ENCODE measurements at places on chromosomes 1 and 21.

DNA sequence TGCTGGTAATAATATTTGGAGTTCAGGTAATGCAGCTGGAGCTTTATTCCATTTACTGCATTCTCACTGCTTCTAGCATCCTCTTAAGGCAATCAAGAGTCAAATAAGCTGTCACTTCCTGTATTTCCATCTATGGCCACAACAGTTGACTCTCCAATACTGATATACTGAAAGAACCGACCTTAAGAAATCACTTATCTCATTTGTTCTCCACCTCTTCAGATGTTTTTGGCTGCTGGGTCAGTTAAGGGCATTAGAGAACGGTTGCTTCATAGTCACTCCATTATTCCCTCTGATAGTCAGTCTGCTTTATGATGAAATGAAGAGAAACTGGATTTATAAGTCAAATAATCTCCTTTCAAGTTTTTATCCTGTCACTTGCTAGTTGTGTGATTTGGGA, 14.2 kb upstream of the RGS4 start:
- DNase-seq, result no peak

- no peak for DNase-seq
These were observed 962.2 kb downstream of the ADGRL2 start for GRCh38 chr1:82762829-82763532.

GRCh38 chr1:27744556-27744955, 18.8 kb downstream of the FAM76A start:
- DNase-seq, result no peak

GRCh38 chr1:82421782-82422181, 621.0 kb downstream of the ADGRL2 start:
- no peak for DNase-seq

GRCh38 chr1:76186554-76187170, 112.1 kb downstream of the ST6GALNAC3 start:
- DNase-seq, result no peak

GRCh38 chr1:35860696-35861095, 22.3 kb upstream of the AGO1 start:
- DNase-seq, result no peak

DNA sequence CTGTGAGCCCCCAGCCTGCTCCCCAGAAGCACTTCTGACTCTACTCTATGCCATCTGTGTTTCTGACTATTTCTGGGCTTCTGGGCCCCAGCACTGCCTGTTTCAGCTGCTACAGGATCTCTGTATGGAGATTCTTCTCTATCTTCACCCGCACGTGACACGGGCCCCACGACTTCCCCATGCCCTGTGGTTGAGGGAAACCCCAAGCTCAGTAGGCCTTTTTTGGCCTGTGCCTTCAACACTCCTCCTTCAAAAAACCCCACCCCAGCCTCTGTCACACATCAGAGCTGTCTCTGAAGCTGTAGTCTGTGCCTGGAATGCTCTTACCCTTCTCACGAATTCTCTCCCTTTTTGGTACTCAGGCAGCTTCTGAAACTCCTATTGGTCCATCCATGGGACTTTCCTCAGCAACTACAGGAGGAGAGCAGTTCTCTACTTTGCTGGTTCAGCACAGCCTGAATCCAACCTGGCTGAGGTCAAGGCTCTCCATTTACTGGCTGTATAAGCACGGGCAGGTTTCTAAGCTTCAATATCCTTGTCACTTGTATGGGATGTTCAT, 2.0 kb upstream of the NID1 start:
- peak; percentile 18 for DNase-seq

GRCh38 chr21:41598561-41599431, 90.8 kb upstream of the TMPRSS2 start:
- no peak for DNase-seq

- DNase-seq, result peak; percentile 26
These were observed 52.4 kb upstream of the GPR157 start for GRCh38 chr1:9181176-9181906.

GRCh38 chr1:232911027-232911599, 39.3 kb upstream of the NTPCR start:
- DNase-seq, result no peak

GRCh38 chr1:231866392-231867331, 240.1 kb downstream of the DISC1 start:
- peak; percentile 15 for DNase-seq

DNA sequence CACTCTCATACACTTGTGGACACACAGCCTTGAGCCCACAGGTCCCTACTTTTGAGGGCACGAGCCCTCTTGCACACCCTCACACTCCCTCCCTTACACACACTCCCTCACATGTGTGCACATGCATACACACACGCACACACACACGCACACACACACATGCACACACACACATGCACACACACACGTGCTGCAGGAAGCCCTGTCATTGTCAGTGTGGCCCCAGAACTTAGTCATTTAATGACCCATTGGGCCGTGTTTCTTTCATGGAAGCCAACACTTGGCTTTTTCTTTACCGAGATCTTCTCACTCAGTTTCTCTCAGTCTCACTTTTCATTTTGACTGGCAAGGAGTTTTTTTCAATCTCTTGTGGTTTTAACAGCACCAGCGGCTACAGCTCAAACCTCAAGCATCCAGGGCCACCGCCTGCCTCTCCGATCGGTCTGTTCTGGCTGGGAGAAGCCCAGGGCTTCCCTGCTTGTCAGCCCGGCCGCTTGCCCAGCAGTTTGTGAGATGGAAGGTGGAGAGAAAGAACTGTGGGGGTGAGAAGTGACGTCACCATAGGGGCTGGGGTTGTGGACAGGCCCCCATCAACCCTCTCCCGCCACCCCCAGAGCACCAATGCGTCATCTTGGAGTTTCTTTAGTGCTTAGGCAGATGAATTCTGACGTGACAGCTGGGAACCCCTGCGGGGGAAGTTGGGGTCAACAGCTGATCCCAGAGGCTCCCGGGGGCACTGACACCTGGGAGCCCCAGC, 15.8 kb upstream of the TNFRSF8 start:
- DNase-seq, result peak; percentile 24

- DNase-seq, result no peak
These were observed 18.9 kb downstream of the GPR137B start for GRCh38 chr1:236161230-236161629.

DNA sequence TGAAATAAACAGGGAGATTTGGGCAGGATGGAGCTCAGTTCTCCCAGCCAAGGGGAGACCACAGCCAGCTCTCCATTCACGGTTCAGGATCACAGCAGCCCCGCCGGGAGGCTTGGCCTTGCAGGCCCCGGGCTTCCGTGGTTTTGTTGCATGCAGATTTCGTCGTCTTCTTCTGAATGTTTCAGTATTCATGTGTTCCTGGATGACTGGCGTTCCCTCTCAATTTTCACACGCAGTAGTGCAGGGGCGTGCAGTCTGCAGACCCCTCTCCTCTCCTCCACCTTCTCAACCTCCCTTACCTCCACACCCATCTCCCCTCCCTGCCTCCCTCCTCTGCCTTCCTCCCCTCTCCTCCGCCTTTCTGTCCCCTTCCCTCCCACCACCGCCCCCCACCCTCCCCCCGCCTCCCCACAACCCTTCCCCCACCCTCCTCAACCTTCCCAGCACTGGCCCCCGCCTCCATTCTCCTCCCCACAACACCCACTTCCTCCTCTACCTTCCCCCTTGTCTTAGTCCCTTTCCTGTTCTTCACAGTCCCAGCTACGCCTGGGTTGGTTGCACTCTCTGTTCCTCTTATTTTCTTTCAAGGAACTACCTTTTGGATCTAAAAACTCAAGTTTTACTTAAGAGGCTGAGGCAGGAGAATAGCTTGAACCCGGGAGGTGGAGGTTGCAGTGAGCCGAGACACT, 8.4 kb upstream of the SLC19A1 start:
- no peak for DNase-seq

- DNase-seq, result no peak
These were observed 28.3 kb upstream of the ZNF326 start for GRCh38 chr1:89966656-89967055.

DNA sequence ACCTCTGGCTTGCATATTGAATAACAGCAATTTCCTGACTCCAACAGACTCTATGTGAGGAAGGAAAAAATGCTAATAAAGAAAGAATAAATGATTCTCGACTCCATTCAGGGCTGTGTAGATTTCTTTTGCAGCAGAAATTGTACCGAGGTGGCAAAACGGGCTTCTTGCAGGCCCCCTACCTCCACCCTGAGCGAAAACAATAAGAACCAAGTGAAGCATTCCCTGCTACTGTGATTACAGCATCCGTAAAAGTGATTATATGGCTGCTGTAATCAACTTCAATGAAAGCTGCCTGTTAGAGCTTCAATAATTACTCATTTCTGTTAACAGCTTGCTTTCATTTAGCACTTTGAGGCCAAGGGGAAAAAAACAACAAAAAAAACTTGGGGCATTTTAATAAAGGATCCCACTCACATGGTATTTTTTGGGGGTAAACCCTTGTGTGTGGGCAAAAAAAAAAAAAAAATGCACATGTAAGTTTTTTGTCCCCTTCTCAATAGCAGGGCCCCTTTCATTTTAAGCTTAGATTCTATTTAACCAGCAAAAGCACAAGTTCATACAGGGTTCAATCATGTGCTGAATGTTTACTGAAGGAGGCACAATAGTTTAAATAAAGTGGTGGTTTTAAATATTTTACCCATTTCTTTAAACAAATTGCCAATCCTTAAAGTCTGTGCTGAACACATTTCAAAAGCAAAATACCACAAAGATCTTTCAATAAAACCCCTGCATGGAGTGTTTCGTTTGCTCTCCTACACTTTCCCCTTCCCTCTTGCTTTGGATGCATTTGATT, 271.6 kb downstream of the LMO4 start:
- DNase-seq, result no peak

DNA sequence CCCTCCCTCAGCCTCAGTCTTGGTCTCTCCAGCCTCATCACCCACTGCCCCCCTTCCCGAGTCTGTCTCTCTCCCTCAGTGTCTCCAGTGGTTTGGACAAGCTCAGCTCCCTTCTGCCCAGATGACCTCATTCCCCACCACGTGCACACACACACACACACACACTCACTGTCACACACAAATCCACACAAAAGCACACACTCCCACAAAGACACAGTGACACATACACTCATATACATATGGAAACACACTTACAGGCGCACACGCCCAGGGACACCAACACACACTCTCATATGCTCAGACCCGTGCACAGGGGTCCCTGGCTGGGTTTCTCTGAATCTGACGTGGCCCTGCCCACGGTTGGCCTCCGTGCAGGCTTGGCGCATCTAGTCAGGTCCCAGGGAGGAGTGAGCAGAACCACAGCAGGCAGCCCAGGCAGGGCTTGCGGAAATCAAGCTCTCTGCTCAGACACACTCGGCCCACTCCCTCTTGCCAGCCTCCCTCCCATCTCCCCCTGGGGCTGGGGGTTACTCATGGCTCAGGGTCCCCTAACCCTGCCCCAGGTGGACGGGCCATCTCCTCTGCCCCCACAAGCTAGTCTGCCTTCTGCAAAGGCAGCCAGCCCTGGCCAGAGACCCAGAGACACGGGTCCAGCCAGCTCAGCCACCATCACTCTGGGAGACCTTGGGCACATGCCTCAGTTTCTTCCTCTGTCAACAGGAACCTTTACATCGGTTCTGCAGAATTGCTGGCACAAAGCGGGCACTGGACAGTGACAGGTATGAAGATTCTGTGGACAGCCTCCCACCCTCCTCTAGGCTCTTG, 38.5 kb upstream of the FAM131C start:
- DNase-seq, result no peak

DNA sequence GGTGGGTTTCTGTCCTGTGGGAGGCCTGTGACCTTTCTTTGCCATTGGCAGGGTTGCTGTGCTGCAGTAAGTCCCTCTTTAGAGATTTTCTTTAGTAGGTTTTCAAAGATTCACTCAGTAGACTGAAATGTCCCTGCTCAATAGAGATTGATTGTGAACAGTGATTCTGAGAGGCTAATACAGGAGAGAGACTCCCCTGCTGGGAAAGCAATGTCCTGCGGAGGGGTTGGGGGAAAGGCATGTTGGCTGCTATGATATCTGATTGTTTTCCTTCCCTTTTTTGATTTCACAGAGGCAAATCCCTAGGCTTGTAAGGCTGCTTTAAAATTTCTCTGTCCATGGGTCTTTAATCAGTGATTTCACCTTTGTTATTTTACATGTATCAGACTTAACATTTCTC, 589.9 kb downstream of the ADGRL2 start:
- no peak for DNase-seq

GRCh38 chr1:204714861-204715511, 29.4 kb upstream of the LRRN2 start:
- no peak for DNase-seq

- DNase-seq, result no peak
These were observed 3.5 kb downstream of the IGSF9 start for GRCh38 chr1:159941591-159942560.

DNA sequence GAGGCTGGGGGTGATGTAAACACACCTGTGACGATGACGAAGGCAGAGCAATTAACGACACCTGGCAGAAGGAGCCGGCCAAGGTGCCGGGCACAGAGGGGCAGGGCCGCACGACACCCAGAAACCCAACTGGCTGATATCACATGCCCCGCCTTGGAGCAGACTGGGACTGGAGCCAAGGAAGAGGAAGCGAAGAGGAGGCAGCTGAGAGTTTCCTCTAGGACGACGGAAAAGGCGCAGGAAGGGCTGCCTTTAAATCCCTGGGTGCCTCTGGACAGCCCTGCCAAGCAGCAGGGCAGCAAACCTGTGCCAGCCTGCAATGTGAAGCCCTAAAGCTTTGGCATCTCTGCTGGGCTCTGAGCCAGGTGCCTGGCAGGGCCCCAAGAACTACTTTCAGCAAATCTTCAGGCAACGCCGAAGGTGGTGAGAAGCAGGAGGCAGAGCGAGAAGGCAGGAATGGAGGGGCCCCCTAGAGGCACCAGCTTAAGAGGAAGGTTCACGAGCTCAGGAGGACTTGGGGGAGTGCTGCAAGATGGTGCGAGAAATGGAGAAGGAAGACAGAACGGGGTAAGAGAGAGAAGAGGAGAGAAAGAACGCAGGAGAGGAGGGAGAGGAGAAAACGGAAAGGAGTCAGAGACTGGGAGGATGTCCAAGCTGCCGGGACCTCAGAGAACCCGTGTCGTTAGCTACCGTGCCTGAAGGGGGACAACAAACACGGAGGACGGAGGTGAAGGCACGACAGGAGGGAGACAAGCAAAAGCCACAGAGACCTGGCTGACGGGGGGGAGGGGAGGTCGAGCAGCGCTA, 25.3 kb upstream of the PEF1 start:
- no peak for DNase-seq

GRCh38 chr1:42312576-42313212, 22.3 kb downstream of the FOXJ3 start:
- no peak for DNase-seq

DNA sequence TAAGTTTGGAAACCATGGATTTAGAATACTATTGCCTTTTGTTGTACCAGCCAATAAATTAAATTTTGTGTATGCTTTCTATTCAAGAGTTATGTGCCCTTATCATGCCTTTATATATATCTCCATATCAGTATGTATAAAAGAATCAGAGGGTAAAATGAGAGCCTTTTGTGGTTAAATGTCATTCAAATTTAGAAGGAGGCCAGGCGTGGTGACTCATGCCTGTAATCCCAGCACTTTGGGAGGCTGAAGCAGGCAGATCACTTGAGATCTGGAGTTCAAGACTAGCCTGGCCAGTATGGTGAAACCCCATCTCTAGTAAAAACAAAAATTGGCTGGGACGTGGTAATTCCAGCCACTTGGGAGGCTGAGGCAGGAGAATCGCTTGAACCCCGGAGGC, 88.9 kb downstream of the XPR1 start:
- DNase-seq, result no peak
